ENCODE measurements at places on chromosomes 4 and X.

GRCh38 chr4:188023682-188024081 lies 28.1 kb downstream of the ZFP42 start:
- no peak for DNase-seq

- no peak for DNase-seq
Measured at GRCh38 chr4:82989575-82990429, 20.8 kb downstream of the LIN54 start.

GRCh38 chr4:75555294-75556164 lies at the start of gene ODAPH:
Gene ODAPH, plus strand, starts transcription at chr4:75556066. Its CDS starts 17 bp downstream, at chr4:75556083.
- DNase-seq: no peak

- no peak for DNase-seq
Measured at GRCh38 chrX:18575744-18576143, 96.2 kb downstream of the RS1 start.

DNA sequence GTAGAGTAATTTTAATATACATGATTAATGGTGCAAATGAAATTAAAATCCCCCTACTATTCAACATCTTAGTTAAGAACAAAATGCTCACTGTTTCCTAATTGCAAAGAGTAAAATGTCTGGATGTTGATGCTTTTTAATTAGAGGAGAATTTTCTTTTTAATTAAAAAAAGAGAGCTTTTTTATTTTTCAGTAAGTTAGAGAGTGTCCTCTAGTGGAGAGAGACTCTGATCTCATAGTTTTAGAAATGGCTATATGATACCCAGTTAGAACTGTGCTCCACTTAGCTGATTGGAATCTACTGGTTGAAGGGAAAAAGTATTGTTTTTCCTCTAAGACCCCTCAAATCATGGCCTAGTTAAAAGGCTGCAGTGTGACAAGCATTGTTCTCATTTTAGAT lies 312.0 kb upstream of the MAGEB2 start:
- no peak for DNase-seq

- DNase-seq: no peak
Measured at GRCh38 chr4:19375931-19376330, 875.8 kb upstream of the SLIT2 start.

- no peak for DNase-seq
Measured at GRCh38 chrX:14920196-14920595, 47.0 kb downstream of the MOSPD2 start.

All from ascending aorta (tissue), 2 donors.